Kidney epithelial cell (primary cell): ENCODE measurements at places on chromosomes 16 and 17. TPM values are rescaled to one million over a fixed set of nuclear protein-coding genes. Genes with fewer than 3 reads are reported as not detected.

DNA sequence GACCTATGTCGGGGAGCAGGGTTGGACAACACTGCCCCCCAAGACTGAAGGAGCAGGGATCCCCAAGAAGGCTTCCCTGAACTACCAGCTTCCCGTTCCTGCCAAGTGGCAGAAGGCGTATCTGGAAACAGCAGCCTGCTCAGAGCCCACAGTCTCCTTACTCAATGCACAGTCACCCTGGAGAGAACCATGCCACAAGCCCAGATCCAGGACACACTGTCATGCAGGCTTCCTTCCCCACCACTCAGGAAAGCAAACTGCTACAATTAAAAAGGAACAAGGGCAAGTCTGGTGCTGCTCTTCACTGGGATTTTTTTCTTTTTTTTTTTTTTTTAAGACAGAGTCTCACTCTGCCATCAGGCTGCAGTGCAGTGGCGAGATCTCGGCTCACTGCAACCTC, 8.2 kb downstream of the WDR45B start:
- DNase-seq, result no peak

GRCh38 chr17:68344701-68345136, 53.4 kb downstream of the ARSG start:
- no peak for DNase-seq

DNA sequence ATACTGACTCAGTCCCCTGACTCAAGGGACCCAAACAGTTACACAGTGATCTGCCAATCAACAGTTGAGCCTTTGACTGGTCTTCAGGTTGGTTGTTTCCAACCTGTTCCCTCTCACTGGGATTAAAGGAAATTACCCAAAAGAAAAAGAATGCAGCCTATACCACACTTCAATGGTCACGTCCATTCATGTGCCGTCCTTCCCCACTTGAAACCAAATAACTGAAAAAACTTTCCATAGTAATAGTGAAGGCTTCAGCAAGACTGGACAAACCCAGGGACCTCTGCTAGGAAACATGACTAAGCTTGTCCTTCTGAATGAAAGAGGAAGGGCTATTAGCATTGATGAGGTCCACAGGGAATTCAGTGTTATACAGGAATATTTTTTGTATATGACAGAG, 30.6 kb downstream of the MRPS23 start:
- peak; percentile 50 for DNase-seq

DNA sequence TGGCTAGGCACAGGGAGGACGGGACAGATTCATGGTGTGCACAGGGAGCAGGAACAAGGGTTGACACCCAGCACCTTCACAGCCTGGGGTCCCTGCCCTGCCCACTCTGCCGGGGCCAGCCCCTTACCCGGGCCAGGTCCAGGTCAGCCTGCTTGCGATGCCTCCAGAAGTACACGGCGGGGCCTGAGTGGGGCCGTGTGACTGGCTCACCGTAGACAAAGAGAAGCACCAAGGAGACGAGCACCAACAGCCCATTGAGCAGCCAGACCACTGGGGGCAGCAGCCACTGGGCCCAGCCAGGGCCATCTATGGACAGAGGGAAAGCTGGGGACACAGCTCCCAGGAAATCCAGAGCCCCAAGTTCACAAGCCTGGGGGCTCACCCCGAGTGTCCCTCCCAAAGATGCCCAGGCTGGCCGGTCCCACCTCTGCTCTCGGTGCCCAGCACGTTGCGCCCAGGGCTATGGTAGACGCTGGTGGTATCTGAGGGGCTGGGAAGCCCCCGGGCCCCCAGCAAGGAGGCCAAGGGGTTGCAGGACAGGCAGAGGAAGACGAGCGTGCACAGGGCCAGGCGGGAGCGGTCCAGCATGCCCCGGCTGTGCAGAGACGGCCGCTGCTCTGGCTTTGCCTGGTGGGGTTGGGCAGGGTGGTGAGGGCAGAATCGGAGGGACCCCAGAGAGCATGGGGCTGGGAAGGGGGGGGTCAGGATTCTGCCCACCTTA, 19.8 kb downstream of the SREBF1 start:
- no peak for DNase-seq

- DNase-seq, result no peak
Observed at GRCh38 chr17:67315865-67316264, 50.5 kb downstream of the PSMD12 start.

GRCh38 chr17:72479113-72479512, 358.3 kb downstream of the SOX9 start:
- DNase-seq, result no peak

- DNase-seq, result no peak
Observed at GRCh38 chr17:67605256-67605912, 112.4 kb upstream of the NOL11 start.

DNA sequence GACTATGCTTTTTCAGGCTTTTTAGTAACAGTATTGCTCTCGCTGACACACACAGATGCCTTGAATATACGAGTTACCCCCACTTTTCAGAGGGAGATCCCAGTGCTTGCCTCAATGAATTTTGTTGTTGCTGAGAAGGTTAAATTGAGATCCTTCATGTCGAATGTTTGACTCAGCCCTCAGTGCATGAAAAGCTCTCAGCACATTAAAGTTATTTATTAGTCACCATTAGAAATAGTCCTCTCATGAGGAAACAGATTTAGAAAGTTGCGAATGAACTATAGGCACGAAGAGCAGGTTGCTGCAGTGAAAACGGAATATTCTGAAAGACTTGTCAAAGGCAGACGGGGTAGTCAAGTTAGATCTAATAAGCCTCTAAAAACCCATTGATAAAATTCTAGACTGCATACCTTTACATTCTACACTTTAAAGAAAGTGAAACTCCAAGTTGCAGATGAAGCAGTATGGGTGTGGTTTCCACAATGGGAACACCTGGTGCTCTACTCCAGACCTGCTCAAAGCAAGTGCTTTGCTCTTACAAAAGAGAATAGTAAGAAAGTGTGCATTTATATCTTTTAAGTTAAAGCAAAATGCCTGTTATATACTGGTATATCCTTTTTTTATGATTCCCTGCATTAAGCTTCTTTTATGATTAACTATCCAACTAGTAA, 238.1 kb downstream of the MAF start:
- DNase-seq, result no peak

DNA sequence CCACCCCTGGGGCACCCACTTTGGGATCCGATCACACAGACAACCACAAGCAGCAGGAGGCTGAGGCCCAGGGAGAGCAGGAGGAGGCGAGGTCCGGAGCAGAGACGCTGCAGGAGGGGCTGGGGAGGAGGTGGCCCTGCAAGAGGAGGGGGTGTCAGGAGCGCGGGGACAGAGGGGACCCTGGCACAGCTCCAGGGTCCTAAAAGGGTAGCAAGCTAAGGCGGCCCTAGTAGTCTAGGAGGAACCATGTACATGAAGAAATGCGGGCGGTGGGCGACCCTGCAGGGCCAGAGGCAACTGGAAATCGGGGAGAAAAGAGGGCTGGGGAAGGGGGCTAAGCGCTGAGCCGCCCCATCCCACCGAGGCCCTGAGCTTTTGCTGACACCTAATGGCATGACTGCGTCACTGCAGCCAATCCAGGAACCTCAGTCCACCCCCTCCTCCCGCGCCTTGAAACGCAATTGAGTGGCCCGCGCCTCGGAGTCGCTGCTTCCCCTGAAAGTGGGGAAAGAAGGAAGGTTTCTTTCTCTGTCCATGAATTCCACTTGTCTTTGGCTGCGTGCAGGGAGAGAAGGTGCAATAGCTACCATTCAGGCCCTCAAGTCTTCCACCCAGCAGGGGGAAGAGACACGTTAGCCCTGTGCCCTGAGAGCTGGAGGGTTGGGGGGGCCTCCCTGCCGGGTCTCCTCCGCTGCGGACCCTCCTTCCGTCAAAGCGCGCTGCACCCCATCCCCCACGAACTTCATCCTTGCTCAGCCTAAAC, 1.8 kb downstream of the ASGR1 start:
- no peak for DNase-seq

DNA sequence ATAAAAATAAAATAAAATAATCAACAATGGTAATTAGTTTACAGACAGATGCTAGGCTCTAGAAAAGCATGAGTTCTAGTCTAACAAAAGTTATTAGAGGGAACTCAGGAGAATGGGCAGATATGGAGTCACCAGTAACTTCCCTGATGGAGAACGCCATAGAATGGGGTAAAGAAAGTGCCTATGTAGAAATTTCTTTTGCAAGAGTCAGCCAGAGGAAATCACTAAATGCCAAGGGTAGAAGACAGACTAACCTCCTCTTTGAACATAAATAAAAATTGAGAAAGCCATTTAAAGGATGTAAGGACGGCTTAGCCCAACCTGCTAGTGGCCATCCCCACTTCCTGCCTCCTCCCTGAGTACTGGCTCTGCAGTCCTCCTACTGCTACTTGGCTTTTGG, 141.6 kb downstream of the VPS53 start:
- no peak for DNase-seq

DNA sequence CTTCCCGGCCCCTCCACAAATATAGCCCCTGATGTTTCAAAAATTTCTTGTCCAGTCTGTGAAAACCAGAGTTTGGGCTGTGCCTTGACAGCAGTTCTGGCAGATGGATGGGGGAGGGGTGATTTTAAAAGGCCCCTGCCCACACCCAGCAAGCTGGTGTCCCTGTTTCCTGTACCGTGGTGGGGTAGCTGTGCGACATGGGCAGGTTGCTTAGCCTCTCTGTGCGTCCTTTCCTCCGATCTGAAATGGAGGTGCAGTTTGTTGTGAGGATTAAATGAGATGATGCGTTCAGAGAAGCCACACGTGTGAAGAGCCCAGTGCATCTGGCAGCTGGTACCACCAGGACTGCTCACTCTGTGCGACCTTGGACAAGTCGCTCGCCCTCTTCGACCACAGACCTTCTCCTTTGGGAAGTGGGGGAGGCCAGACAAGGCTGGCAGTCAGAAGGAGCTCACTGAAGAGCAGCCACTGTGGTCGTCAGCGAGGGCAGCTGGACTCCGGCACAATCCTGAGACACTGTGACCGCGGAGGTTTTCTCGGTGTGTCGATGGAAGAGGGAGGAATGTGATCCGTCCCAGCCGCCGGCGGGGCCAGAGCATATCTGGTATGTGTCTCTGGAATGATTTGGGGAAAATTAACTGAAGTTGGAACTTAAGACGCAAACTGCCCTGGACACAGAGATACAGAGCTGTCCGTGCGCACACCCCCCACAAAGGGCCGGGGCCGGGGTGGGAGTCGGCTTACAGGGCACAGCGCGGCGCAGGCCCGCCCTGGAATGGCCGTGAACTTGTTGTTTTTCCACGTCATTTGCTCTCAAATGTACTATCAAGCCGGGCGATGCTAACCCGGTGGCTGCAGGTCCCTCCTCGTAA, 721 bp upstream of the WFIKKN2 start:
- no peak for DNase-seq

GRCh38 chr16:11783319-11784037, 13.6 kb downstream of the ZC3H7A start:
- no peak for DNase-seq

- no peak for DNase-seq
Observed at GRCh38 chr17:64056269-64057005, 36.0 kb upstream of the ICAM2 start.

GRCh38 chr16:68843482-68844210, at the start of gene TANGO6:
TSS of gene TANGO6 (plus strand) at chr16:68843531. CDS start at chr16:68843618, 87 bp downstream.
- DNase-seq, result peak; percentile 31

- DNase-seq, result no peak
Observed at GRCh38 chr17:14321980-14322776, 21.3 kb downstream of the HS3ST3B1 start.

GRCh38 chr16:86377251-86378022, 132.9 kb upstream of the FOXF1 start:
- DNase-seq, result no peak

DNA sequence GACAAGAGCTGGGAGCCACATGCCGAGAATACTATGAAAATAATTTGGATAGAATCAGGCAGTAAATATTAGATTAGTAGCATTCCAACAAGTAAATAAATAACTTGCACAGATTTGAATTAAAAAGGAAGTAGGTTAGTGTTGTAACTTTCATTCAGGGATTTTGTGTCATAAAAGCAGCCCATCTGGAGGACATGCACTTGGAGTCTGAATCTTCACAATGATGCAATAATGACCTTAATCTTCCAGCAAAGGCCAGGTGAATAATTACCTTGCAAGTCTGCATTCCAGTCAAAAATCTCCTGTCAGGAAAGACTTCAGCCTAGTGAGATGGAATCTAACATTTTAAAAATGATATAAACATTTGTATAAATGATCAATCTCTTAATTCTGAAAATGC, 518.1 kb downstream of the KCNJ2 start:
- peak; percentile 35 for DNase-seq

DNA sequence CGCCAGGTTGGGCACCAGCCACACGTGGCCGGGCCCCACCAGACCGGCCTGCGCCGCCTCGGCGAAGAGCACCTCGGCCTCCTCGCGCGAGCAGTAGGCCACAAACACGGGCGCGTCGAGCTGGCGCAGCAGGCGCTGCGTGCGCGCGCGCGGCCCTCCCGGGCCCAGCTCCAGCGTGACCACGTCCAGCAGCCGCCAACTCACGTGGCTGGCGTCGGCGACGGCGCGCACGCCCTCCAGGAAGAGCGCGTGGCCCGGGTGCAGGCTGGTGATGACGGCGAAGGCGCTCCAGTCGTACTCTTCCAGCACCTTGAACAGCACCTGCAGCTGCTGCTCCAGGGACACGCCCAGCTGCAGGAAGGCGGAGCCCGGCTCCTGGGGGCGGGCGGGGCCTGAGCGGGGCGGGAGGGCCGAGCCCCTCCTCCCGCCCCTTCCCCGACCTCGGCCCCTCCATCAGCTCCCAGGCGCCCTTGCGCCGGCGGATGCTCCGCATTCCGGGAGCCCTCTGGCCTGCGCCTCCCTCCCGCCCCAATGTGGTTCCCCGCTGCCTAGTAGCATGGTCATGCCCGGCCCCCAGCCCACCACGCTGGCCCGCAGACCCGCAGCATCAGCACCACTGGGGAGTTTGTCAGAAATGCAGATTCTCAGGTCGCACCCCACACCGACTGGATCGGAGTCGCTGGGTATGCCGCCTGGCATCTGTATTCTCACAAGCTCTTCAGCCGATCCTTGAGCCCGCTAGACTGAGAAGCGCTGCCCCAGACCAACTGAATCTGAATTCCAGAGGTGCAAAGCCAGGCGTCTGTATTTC, 7.2 kb downstream of the GRIN2C start:
- DNase-seq, result no peak

GRCh38 chr16:89982318-89982717, 33.8 kb downstream of the DEF8 start:
- no peak for DNase-seq

The NPIPA5 gene
- 8.3 and 9.7 TPM in 2 replicates for total RNA-seq

The PMP22 gene
- 12.6 TPM in 2 replicates for total RNA-seq

The SAMD14 gene
- 13.3 and 14.7 TPM in 2 replicates for total RNA-seq

The RSKR gene
- 2.3 and 12.2 TPM in 2 replicates for total RNA-seq

The NAT9 gene
- total RNA-seq, result 30.7 and 31.6 TPM in 2 replicates

The WFDC1 gene
- total RNA-seq, result 0.29 TPM in 1 of 2 replicates, not detected in the other

The MRPL27 gene
- total RNA-seq, result 89.2 and 92.5 TPM in 2 replicates

The LGALS9B gene
- not detected in 2 replicates for total RNA-seq

The ABAT gene
- 4.9 and 7.5 TPM in 2 replicates for total RNA-seq
